ENCODE measurements at places on chromosomes 7 and 10.
A peak's percentile ranks its signal among the peaks of the same experiment; 100 is the strongest.

- DNase-seq, result peak; percentile 24
These were observed 15.1 kb upstream of the ATE1 start for GRCh38 chr10:121942749-121943416.

DNA sequence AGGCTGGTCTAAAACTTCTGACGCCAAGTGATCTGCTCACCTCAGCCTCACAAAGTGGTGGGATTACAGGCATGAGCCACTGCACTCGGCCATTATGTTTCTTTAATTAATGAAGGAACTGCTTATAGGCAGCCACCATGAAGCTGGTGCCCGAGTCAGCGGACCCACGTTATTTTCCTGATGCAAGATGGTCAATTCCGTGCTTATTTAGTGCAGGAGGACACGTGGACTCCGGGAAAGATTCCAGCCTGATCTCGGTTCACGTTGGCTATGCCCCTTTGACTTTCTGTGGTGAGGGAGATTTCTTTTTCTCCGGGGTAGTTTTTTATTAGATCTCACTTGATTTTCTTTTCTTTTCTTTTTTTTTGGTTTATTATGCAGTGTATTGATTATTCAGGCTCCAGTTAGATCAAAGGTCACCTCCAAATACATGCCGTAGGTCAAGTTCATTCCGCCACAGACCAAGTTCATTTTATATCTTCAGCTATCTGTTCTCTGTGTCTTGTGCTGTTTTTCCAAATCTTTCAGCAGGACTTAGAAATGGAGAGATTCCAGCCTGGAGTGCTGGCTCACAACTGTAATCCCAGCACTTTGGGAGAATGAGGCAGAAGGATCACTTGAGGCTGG is 8.3 kb downstream of the CAMK1D start:
- no peak for DNase-seq

GRCh38 chr7:151695951-151696541 is 176.4 kb upstream of the RHEB start:
- DNase-seq, result no peak

DNA sequence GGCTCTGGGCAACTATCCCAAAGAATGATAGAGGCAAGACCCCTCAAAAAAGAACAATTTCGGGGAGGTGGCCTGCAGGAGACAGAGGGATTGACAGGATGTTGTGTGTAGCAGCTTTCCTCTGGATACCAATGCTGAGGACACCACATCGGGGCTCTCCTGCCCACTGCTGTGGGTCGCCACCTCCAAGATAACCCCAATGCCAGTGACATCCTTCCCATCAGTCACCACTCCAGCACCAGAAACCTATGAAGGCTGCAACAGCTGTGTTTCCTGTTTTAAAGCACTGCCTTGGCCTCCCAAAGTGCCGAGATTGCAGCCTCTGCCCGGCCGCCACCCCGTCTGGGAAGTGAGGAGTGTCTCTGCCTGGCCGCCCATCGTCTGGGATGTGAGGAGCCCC is 17.6 kb downstream of the ARHGAP19 start:
- DNase-seq, result no peak
